ENCODE measurements at places on chromosomes 12 and 14.

DNA sequence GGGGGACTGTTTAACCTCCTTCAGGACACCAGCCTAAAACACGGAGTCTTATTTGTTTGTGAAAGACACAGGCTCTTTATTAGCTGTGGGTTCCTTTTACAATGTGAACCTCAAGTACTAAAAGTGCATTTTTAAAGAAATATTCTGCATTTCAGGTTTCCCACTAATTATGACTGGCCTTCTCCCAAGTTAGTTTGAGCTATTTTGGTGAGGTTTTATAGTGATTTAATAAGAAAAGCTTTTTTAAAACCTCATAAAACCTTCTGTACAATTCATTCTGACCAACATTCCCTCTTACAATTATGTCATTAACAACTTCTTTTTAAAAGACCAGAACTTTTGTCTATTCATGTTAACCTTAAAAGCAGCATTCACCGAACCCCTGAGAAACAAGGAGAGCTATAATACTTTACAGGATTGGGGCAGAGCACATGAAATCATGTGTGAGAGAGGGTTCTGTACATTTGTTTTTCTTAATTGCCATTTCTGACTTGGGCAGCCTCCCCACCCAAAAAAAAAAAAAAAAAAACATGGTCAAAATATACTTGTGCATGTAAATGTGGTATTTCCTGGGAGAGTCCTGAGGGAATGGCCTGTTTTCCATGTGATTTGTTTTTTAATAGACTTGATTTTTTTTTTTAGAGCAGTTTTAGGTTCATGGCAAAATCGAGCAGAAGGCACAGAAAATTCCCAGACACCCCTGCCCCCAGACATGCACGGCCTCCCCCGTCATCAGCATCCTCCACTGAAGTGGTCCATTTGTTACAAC lies 169.5 kb downstream of the CHST11 start:
- no peak for DNase-seq

DNA sequence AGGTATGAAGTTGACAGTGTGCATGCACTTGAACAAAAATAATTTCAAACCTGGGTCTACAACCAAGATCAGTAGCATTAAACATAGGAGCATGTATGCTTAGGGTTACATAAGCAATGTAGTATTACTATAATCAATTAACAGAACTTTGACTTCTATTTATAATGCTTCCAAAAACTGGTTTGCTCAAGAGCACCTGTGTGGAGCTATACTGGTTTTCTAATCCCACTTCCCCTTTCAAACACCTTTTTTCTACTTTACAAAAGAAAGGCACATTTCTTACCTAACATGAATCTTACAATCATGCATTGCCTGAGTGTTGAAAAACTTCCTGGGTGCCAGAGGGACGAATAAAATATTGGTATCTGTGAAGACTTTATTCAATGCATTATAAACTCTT lies 72.7 kb downstream of the EFCAB11 start:
- peak; percentile 19 for DNase-seq

DNA sequence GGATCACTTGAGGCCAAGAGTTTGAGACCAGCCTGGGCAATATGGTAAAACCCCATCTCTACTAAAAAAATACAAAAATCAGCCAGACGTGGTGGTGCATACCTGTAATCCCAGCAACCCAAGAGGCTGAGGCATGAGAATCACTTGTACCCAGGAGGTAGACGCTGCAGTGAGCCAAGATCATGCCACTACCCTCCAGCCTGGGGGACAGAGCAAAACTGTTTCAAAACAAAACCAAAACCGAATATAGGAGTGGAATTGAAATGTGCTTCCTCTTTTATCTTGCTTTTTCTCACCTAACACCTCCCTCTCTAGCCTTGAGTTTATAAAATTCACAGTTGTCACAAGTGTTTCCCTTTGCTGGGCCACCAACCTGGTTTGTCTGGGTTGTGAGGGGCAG lies 181.9 kb downstream of the PAH start:
- peak; percentile 72 for DNase-seq

- no peak for DNase-seq
Observed at GRCh38 chr12:1657688-1658087, 28.7 kb downstream of the WNT5B start.

- peak; percentile 52 for DNase-seq
Observed at GRCh38 chr12:57621497-57622292, 10.5 kb downstream of the ARHGEF25 start.

GRCh38 chr12:31029468-31029867 lies 44.2 kb upstream of the DDX11 start:
- no peak for DNase-seq

DNA sequence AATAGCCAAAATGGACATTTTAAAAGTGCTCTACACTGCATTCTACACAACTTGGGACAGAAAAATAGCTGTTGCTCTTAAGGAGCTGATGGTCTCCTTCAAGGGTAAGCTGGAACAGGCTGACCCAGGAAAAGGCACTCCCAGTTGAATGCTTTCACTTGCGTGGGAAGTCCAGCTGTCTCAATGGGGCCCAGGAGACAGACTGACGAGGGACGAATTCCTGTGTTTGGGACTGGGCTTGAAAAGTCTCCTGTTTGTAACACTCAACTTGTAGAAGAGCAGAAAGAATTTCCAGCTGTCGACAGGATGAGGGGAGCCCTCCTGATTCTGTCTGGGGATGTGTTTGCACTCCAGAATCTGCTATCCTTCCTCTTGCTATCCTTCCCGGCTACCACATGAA lies 180.8 kb downstream of the ZFP36L1 start:
- DNase-seq = no peak

DNA sequence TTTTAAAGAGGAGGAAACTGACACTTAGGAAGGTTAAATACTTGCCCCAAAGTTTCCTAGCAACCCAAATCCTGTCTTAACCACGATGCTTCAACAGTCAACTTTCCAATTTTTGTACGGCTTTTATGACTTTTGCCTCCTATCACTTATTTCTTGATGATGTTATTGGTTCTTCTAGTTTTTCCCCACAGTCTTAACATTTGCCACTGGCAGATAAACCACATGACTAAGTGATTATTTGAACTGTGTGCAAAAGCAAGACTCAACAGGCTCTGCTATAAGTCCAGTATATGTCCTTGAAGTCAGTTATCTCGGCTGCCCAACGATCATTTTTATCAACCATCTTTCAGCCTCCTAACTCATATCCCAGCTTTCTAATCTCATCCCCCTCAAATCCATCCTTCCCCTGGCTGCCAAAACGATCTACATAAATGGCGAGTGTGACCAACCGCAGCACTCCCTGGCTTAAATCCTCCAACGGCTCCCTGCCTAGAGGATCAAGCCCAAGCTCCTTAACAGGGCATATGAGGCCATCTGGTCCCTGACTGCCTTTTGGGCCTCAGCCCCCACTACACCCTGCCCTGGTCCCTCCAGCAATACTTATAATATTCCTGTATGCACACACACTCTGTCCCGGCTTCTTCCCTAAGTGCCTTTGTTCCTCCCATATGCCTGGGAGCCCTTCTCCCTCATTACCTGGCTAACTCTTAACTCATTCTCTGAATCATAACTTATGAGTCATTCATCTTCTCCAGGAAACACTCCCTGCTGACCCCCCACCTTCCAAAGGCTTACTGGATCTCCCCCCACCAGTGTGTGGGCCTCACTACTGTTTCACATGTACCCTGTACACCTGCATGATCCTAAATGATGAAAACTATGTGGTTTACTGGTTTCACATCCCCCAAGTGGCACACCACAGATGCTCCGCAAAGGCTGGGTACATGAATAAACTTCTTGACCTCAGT lies 8.8 kb downstream of the VPS37B start:
- DNase-seq = peak; percentile 84

DNA sequence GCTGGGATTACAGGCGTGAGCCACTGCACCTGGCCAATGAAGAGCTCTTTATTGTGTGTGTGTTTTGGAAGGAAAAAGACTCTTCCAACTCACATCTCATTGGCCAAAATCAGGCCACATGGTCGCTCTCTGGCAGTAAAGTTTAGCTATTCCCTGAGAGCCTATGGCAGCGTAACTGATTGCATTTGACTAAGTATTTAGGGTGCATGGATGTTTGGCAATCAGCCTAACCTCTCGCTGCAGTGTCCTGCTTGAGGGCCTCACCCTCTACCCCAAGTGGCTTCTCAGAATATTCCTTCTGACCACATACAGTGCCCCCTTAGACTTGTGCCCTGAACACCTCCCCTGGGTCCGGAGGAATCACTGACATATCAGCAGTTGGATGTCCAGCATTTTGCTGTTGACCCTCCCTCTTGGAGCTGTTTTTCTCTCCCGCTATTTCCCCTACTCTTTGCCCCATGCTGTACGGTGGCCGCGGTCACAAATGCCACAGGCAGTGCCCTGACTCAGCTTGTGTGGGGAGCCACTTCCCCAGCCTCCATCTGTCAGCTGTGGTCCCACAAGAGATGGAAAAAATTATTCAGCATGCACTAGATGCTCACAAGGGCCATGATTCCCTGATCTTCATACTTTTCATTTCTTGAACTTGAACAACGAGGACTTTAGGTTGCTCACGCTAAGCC lies 9.5 kb downstream of the PHETA1 start:
- DNase-seq = no peak

GRCh38 chr12:103915306-103915705 lies 14.9 kb upstream of the HSP90B1 start:
- no peak for DNase-seq

- DNase-seq = no peak
Observed at GRCh38 chr12:4892418-4892817, 17.3 kb upstream of the KCNA1 start.

DNA sequence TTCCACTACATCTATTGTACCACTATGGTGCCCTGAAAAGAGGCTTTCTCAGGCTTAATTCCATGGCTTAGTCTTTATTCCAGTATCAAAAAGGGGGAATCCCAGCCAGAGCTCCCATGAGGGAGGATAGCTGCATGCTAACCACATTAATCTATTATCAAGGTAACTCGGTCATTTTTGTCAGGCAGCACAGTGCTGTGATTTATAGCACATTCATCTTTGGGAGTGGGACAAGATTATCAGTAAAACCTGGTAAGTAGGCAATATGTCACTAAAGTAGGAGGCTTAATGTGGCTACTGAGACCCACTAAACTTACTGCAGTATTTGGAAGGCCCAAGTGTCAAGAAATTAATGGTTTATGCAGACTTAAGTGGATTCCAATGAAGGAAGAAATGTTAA lies 58.9 kb downstream of the DAD1 start:
- no peak for DNase-seq
